Inflammatory macrophage (primary cell): ENCODE measurements at places on chromosomes 3 and 15.

DNA sequence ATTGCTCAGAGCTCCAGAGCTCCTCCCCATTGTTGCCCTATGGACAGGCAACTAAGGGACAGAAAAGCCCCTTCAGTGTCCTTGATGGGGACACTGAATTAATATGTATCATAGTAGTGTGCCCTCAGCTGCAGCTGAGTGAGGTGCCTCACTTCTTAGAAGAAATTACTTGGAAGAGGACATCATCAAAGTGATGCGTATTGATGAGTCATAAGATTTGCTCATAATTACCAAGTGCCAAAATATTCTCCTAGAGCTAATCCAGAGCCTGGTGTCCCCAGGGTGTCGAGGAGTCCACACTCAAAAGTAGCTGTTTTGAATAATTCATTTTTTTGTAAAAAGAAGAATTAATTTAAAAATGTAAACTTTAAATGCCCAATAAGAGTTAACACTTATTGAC lies 200.7 kb upstream of the SEMA6D start:
- DNase-seq = no peak

- DNase-seq = peak; percentile 80
These were observed 14.8 kb downstream of the KLHL6 start for GRCh38 chr3:183540501-183541234.

- no peak for DNase-seq
These were observed 251.6 kb downstream of the RBMS3 start for GRCh38 chr3:29532473-29532872.

GRCh38 chr15:67472957-67473356 lies 48.0 kb upstream of the C15orf61 start:
- no peak for DNase-seq

DNA sequence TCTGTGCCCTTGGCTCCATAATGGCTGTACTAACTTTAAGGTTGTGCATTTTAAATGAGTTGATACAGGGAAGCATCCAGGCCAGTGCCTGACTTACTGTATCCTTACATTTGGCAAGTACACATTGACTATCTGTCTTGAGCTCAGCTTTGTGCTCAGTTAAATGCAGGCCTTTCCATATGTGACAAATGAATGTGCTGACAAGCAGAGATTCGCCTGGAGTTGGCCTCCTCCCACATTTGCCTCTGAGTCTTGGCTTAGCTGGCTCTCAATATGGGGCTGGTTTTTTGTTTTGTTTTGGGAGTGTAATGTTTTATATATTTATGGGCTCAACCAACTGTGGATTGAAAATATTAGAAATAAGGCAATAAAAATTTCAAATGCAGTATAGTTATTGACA lies 29.7 kb downstream of the TRIM71 start:
- no peak for DNase-seq

DNA sequence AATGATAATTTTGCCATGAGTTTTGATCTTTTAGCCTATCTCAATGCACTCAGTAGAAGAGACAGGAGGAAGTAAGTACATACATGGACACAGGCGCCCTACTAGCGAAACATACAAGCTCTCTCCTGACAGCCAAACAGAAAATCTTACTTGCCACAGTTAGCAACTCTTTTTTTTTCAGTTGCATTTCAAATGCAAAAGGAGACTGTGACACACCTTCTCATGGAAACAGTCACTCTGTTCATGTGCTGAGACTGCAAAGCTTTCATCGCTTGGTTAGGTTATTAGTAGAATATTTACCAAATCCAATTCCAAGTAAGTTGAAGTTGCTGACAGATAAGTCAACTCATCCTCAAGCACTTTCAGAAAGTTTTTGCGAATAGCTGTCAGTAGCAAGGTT lies 223.3 kb downstream of the FOXP1 start:
- DNase-seq = no peak

GRCh38 chr3:104596551-104596950 lies 770.2 kb upstream of the ALCAM start:
- DNase-seq = peak; percentile 30

DNA sequence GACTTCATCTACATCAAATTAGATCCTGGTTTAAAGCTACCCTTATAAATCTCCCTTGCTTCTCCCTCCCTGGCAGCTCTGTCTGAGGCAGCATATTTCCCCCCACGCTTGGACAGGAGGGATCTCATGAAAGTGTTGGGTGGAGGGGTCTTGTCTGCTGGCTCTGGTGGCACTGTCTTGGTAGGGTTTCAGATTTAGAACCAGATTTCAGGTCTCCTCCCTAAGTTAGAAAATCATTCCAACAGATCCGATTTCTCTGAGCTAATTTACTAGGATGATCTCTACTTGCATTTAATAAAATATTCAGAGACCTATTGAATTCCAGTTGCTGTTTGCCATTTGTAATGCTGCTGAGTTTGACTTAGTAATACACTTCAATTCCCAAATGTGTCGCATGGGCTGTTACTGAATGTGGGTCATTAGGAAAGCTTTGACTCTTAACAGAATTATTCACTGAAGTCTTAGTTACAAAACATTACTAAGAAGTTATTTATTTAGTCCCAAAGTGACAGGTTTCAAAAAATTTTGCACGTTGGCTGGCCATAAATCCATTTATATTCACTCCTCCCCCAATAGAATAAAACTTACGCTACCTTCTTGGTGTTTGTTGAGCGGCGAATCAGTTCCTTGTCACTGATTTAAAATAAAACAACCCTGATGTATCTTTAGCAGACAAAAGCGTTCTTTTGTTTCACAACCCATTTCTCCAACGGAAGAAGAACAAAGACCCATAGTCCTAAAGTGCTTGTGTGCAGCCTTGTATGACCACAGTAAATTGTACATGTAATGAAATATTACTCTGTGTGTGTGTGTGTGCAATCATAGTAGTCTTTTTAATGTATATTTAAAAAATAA lies 84.5 kb downstream of the TRAK1 start:
- no peak for DNase-seq

- DNase-seq = no peak
These were observed 39.7 kb upstream of the TM4SF1 start for GRCh38 chr3:149417174-149417573.

GRCh38 chr3:161104561-161105551 lies at the start of gene B3GALNT1:
B3GALNT1 (minus strand) TSS chr3:161105349; CDS start chr3:161086754, 18,595 bp downstream.
- no peak for DNase-seq

GRCh38 chr3:18394384-18394995 lies 30.6 kb downstream of the SATB1 start:
- no peak for DNase-seq

GRCh38 chr3:197365586-197365985 lies 67.2 kb upstream of the DLG1 start:
- no peak for DNase-seq

DNA sequence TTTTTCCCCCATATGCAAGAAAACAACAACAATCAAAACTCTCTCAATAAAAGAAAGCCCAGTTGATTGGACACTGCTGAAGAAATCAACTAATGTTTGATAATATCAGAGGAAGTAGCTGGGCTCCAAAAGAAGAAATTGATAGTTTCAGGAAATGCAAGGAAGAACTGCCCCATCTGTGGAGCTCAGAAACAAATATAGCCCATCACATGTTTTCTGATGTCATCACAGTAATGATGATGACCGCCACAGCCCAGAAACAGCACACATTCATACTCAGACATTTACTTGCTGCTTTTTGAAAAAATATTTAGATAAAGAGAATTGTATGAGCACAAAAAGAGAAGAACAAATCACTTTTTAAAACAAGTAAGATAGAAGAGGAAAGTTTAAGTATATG lies 67.6 kb downstream of the GOLIM4 start:
- DNase-seq = peak; percentile 55

DNA sequence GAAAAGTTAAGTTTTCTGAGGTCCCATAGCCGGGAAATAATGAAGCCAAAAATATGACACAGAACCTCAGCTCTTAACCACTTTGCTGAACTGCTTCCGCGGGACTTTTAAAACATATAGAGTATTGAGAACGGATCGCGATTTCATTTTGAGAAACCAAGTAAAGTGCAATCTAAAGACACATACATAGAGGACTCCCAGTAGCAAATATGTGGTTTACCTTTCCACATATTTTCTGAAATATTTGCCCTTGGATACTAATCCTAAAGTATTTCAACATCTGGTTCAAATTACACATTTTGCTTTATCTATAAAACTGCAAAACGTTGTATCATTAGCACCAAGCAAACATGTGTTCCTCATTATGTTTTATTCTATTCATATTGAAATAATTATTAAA lies 776.5 kb downstream of the ROBO2 start:
- no peak for DNase-seq

DNA sequence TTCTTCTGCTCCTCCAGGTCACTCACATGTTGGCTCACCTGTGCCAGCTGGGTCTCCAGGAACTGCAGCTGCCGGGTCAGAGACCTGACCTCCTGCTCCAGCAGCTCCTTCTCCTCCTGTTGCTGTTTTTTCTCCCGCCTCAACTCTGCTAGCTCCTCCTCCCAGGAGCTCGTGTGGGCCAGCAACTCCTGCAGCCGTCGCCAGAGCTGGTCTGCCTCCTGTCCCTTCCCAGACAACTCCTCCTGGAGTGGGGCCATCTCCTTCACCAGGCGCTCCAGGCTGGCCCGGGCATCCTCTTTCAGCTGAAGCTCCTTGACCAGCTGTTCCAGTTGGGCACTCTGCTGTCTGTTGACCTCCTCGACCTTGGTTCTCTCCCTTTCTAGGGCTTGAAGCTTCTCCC lies 24.5 kb downstream of the CXCR6 start:
- DNase-seq = no peak

DNA sequence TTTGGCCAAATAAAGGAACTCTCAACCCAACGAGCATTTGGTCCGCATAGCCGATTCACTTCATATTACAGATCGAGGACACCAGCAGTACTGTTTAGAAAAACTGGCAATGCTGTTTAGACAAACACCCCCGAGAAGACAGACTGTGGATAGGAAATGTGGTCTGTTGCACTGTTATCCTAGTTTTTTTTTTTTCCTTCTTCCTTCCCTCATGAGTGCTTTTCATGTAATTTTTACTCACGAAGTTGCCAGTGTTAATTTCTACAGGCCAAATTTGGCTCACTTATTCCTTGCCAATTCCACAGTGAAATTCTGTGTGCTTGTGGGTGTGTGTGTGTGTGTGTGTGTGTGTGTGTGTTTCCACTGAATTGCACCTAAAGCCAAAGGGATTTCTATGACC lies 165.7 kb downstream of the FOXP1 start:
- no peak for DNase-seq

- peak; percentile 51 for DNase-seq
These were observed at the start of gene RBMS3 for GRCh38 chr3:29280404-29281093. RBMS3 (plus strand) TSS chr3:29281071.

DNA sequence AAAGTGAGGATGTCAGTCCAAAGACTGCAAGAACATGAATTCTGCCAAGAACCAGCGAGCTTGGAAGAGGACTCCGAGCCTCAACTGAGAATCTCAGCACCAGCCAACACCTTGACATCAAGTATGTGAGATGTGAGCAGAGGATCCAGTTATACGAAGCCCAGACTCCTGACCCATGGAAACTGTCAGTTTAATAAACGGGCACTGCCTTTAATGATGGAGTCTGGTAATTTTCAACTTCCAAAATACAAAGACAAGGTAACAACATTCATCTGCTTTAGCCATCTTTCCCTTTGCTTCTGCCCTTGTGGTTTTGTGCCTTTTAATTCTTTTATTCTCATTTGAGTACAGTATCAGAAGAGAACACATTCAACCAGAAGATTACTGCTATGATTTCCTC lies 211.9 kb downstream of the ULK4 start:
- no peak for DNase-seq

DNA sequence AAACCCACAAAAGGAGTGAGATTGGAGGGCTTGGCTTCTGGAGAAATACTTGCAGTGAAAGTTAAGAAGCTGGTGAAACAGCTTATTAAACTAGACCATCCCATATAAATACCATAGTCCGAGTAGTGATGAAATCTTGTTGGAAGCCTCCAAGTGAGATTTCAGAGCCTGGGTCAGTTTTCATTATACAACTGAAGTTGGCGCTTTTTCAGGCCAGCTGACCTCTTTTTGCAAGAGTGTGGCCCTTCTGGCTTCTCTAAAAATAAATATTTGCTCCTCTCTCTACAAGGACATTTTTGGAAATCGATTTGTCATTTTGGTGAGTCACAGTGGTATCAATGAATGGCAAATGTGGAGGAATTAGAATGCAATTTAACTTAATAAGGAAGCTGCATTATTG lies 51.2 kb upstream of the THRB start:
- no peak for DNase-seq

DNA sequence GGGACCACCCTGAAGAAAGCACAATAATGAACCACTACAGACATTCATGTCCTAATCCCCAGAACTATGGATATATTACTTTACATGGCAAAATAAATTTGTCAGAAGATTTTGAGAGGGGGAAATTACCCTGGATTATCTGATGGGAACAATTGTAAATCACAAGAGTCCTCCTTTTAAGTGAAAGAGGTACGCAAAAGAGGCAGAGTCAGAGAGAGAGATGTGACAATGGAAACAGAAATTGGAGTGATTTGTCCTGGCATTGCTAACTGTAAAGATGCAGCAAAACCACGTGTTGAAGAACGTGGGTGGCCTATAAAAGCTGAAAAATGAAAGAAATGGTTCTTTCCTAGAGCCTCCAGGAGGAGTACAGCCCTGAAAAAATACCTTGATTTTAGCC lies 1121.4 kb upstream of the ALCAM start:
- DNase-seq = no peak

DNA sequence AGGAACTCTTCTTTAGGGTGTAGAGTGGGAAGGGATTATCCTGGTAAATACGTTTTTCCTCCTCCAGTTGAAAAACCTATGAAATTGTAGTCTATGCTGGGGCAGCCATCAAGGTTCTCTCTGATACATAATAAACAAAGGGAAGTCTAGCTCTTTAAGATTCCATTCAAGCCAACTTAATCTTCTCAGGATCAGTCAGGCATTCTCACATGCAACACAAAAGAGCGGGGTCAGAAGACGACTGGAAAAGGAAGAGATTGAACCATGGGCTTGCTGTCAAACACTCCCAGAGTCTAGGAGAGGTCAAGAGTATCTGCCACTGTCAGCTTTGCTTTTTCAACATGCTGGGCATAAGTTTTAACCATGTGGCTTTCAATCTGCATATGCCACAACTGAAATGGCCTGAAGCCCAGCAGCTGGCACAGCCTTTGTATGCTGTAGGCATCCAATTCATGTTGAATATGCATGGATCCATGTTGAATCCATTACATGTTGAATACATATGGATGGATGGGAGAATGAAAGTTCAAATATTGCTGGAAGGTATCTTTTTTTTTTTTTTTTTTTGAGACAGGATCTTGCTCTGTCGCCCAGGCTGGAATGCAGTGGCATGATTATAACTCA lies 8.5 kb downstream of the TRAT1 start:
- no peak for DNase-seq

- DNase-seq = no peak
These were observed 438.8 kb upstream of the TGFBR2 start for GRCh38 chr3:30167541-30168011.

GRCh38 chr3:120182613-120183511 lies 88.6 kb upstream of the GSK3B start:
- DNase-seq = peak; percentile 24
